ENCODE measurements at places on chromosomes 1 and 21.

GRCh38 chr1:156866249-156866909 lies 5.7 kb downstream of the NTRK1 start:
- no peak for DNase-seq

DNA sequence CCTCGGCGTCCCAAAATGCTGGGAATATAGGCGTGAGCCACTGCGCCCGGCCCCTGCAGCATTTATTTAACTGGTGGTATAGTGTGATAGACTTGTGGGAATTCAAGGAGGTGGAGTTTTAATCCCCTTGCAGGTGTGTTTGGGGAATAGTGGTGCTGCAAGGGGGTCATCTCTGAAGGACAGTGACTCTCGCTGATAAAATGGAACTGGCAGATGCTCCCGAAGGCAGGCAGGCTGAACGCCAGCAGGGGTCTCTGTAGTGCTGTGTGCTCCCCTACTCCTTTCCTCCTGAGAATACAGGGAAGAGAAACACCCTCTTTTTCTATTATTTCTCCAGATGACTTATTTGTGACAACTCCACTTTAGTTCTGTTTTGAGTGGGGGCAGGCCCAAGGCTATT lies 4.0 kb downstream of the OSCP1 start:
- DNase-seq, result no peak

- no peak for DNase-seq
Observed at GRCh38 chr1:180901076-180901990, 11.4 kb upstream of the KIAA1614 start.

DNA sequence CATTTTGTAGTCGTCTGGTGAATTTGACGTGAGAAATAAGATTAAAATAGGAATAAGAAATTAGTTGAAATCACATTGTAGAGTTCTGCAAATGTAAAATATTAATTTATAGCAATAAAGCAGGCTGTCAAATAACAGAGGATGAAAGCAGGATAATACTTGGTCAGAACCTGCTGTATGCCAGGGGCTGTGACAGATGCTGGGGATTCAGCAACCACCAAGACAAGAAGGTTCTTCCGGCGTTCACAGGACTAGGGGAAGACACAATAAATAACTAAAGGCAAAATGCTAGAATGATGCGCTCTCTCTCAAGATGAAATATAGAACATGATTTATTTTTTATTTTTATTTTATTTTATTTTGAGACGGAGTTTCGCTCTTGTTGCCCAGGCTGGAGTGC lies 6.8 kb upstream of the PARK7 start:
- DNase-seq, result no peak

GRCh38 chr1:229302740-229303139 lies 31.8 kb downstream of the RAB4A start:
- DNase-seq, result no peak

All from stimulated activated CD4-positive, alpha-beta T cell treated with anti-CD3 and anti-CD28 coated beads, TNF-alpha, amount 100 ng/mL, for 24 hours (primary cell).